ENCODE measurements at places on chromosomes 12 and 14. TPM values are rescaled to one million over a fixed set of nuclear protein-coding genes. Genes with fewer than 3 reads are reported as not detected.

MOAP1 gene
- 38.4 TPM for total RNA-seq

KRT6C gene
- not detected for total RNA-seq

TESPA1 gene
- 4.9 TPM for total RNA-seq

RD3L gene
- total RNA-seq, result not detected

DCN gene
- 317 TPM for total RNA-seq

ADAMTS20 gene
- total RNA-seq, result not detected

ACSM4 gene
- total RNA-seq, result not detected

BATF gene
- 3.7 TPM for total RNA-seq

SPRYD4 gene
- total RNA-seq, result 4.0 TPM

SLC10A1 gene
- not detected for total RNA-seq

ANKRD33 gene
- not detected for total RNA-seq

ARMH4 gene
- total RNA-seq, result 4.9 TPM

PLXNC1 gene
- total RNA-seq, result 11.6 TPM

EIF4B gene
- 417 TPM for total RNA-seq

TAMALIN gene
- 52.3 TPM for total RNA-seq

USP44 gene
- total RNA-seq, result 2.8 TPM

ANG gene
- total RNA-seq, result 19.4 TPM

MCRS1 gene
- 66.8 TPM for total RNA-seq

VDR gene
- total RNA-seq, result 14.8 TPM

TROAP gene
- total RNA-seq, result 1.0 TPM

NFE2 gene
- 1.6 TPM for total RNA-seq

PTGER2 gene
- total RNA-seq, result 10.0 TPM

BICD1 gene
- 36.7 TPM for total RNA-seq

PDE3A gene
- total RNA-seq, result 18.3 TPM

SMARCD1 gene
- 51.1 TPM for total RNA-seq

RPGRIP1 gene
- total RNA-seq, result 0.47 TPM

KRT77 gene
- total RNA-seq, result not detected

WDR20 gene
- 44.2 TPM for total RNA-seq

HOXC12 gene
- not detected for total RNA-seq

KRT7 gene
- total RNA-seq, result 1,490 TPM

ATF7 gene
- total RNA-seq, result 54.7 TPM

KRT72 gene
- not detected for total RNA-seq

COX8C gene
- not detected for total RNA-seq

SP1 gene
- total RNA-seq, result 126 TPM

KERA gene
- total RNA-seq, result not detected

PLEKHG3 gene
- 127 TPM for total RNA-seq

MGAT4C gene
- total RNA-seq, result 0.16 TPM

All from kidney (tissue), 22 donors.